ENCODE measurements at places on chromosomes 1 and 21. TPM values are rescaled to one million over a fixed set of nuclear protein-coding genes. Genes with fewer than 3 reads are reported as not detected.

The PRR9 gene
- total RNA-seq = not detected

The KRTAP21-2 gene
- total RNA-seq = not detected

The FLG2 gene
- total RNA-seq = not detected

The LIN28A gene
- not detected for total RNA-seq

GRCh38 chr1:42937141-42937696 is 21.4 kb downstream of the SLC2A1 start:
- DNase-seq = peak; percentile 5

DNA sequence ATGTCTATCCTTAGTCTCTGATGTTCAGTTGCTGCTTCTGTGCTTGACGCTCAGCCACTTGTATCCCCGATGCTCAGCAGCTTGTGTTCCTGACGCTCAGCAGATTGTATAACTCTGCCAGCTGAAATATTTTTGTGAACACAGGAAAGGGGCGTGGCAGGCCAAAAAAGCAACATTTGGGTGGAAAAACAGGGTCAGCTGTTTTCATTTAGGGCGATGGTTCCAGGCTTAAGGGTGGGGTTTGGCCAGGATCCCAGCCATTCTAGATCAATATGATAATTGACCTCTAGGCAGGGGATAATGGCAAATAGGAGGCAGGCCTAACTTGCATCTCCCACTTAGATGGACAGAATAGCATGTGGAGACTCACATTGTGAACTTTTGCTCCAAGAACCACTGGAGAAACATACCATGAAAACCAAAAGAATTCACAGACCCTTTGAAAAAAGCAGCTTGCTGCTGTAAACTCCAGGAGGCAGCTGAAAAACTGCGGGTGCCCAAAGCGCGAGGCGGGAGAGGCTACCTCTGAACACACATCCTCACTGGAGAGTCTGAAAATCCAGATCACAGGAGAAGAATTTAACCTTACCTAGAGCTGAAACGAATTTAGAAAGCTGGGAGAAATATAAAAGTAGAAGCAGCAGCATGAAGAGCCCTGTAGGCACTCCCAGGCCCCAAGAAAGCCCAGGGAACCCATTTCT is 58.3 kb downstream of the ZNF648 start:
- DNase-seq = no peak

GRCh38 chr1:233909195-233909594 is 4.7 kb downstream of the SLC35F3 start:
- no peak for DNase-seq

DNA sequence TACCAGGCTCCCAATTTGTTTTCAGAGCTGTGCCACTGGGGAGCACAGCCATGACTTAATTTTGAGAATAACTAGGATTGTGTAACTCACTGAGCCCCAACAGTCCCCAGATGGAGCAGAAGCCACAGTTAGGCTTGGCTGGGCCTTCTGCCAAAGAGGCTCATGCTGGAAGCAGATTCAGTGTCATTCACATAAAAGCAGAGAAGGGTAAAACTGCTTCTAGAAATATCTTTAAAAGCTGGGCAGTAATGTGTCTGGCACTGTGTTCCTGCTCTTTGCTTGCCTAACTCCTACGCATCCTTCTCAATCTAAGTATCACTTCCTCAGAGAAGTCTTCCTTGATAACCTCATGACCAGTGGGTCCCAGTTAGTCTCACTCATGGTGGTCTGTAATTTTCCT is 20.3 kb downstream of the STK40 start:
- no peak for DNase-seq

DNA sequence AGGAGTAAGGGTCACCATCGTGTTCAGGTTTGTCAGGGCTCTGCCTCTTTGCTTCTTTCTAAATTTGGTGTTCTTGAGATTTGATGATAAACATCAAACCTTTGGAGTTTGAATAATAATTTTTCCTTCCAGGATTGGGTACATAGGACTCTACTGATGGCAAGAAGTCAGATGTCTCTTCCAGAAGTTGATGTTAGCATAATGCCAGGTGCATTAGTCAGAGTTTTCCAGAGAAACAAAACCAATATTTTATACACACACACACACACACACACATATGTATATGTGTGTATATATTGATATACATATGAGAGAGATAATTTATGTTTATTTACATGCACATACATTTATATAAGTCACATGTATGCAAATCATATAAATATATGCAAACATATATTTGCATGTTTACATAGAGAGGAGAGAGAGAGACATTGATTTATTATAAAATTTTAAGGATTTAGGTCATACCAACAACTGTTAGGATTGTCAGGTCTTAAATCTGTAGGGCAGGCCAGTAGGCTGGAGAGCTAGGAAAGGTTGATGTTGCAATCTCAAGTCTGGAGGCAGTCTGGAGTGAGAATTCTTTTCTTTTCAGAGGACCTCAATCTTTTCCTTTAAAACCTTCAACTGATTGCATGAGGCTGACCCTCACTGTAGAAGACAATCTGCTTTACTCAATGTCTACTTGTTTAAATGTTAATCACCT is 199.2 kb downstream of the HLX start:
- no peak for DNase-seq

- DNase-seq = no peak
Measured at GRCh38 chr1:60842304-60842703, 240.1 kb upstream of the NFIA start.

- DNase-seq = peak; percentile 8
Measured at GRCh38 chr1:85047472-85048295, 616 bp downstream of the MCOLN3 start.

- no peak for DNase-seq
Measured at GRCh38 chr1:24644100-24644384, 940 bp downstream of the SRRM1 start.

- DNase-seq = no peak
Measured at GRCh38 chr1:24762133-24762676, 17.0 kb downstream of the CLIC4 start.

DNA sequence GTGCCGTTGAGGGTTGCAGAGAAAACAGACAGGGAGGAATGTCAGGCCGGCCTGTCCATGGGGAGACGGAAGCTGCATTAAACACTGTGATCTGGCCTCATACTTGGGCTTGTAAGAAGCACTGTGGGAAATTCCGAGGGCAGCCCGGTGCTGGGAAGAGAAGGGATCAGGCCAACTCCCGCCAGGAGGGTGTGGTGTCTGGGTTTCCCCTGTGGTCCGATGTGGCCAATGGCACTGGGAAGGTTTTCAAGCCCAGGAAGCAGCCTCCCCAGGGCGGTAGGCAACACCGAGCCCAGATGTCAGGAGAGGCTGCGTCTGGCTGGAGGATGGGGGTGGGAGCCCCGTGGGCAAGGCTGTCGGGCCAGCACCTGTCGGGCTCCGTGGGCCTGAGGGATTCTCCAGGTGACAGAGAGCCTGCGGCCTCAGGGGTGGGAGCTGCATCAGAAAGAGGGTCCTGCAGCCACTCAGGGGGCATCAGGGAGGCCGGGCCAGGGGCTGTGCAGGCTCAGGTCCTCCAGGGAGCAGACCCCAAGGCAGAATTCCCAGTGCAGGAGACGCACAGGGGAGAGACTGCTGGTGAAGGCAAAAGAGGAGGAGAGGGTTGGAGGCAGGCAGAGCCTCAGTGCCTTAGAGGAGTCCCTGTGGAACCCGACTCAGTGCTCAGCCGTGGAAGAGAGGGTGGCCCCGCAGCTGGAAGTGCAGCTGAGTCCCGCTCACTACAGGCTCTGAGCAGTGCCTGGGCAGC is 8.4 kb downstream of the UBASH3A start:
- no peak for DNase-seq

- DNase-seq = no peak
Measured at GRCh38 chr1:229114315-229114714, 156.6 kb upstream of the RAB4A start.

DNA sequence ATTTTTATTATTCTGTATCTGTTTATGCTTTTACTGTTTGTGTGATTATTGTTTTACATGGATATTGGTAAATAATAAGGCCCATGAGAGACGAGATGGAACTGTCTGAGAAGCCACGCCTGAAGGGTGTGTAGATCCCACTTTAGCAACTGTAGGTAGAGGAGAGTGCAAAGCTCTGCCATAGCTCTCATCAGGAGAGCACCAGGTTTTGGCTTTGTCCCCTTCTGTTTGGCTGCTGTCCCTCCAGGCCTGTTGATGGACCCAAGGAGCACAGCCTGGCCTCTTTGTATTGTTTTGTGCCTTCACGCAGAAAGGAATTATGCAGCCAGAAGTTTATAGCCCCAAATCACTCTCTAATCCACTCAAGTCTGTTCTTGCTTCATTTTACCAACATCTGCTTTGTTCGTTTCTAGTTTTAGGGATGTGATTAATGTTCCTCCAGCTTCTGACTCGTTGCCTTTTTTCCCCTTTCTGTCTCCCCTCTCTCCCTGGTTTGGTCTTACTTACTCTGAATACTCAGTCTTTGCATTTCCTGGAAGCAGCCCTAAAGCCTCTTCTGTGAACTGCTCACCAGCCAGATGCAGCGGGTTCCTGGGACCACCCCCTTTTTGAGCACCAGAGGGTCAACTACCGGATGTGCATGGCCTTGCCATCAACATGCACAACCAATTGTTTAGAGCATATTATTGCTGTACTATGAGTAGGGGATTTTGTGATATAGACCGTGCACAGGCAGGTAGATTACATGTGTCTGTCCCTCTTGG is 127.3 kb downstream of the HHAT start:
- DNase-seq = no peak

DNA sequence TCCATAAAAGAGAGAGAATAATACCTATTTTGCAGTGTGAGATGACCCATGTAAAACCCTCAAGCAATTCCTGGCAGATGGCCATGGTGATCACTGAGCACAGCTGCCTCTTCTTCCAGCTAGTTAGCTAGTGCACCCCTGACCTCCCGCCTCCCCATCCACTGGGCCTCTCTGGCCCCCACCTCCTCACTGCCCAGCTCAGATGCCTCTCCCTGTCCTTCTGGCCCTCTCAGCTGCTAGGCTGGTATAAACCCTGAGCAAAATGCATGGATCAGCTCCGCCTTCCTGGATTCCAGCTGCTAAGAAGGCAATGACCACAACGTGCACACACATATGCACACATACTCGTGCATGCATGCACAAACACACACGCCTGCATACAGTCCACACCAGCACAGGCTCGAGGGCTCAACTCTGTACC is 117.2 kb downstream of the DMRTB1 start:
- no peak for DNase-seq

DNA sequence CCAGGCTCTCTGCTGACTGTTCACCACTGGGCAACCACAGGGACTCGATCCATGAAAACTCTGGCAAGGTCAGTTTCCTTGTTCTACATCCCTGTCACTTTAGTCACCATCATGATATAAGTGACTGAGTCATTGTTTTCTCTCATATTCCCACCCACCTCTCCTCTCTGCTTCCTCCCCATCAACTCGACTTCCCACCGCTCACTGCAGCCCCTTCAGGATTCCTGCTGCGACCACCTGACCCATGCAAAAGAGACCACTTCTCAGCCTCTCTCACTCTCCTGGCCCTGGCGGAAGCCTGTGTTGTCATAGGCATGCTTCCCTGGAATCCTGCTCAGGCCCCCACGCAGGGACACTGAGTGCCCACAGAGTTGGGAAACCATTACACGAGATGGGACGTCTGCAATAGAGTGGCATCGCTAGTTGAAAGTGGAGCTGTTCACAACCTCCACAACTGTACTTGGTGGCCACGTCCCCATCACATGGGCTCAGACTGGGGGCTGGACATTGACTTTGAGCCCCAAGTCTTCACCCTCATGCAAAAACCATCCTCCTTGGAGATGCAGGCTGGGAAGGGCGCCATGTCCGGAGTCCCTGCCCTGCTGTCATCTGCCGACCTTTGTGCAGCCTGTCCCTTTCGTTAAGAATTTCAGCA is 1.8 kb upstream of the TFF2 start:
- no peak for DNase-seq

DNA sequence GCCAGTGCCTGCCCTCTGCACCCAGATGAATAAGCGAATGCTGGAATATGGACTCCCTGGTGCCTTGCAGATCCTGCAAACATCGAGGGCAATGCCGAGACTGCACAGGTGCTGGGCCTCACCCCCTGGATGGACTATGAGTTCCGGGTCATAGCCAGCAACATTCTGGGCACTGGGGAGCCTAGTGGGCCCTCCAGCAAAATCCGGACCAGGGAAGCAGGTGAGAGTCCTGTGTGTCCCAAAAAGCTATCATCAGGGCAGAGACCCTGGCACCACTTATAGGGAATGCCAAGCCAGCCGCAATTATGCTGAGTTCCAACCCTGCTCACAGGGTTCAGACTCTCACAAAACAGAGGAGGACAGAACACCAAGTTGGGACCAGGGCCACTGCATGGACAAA is 17.2 kb downstream of the TMEM81 start:
- no peak for DNase-seq

- no peak for DNase-seq
Measured at GRCh38 chr21:17796037-17796403, 23.1 kb downstream of the C21orf91 start.

DNA sequence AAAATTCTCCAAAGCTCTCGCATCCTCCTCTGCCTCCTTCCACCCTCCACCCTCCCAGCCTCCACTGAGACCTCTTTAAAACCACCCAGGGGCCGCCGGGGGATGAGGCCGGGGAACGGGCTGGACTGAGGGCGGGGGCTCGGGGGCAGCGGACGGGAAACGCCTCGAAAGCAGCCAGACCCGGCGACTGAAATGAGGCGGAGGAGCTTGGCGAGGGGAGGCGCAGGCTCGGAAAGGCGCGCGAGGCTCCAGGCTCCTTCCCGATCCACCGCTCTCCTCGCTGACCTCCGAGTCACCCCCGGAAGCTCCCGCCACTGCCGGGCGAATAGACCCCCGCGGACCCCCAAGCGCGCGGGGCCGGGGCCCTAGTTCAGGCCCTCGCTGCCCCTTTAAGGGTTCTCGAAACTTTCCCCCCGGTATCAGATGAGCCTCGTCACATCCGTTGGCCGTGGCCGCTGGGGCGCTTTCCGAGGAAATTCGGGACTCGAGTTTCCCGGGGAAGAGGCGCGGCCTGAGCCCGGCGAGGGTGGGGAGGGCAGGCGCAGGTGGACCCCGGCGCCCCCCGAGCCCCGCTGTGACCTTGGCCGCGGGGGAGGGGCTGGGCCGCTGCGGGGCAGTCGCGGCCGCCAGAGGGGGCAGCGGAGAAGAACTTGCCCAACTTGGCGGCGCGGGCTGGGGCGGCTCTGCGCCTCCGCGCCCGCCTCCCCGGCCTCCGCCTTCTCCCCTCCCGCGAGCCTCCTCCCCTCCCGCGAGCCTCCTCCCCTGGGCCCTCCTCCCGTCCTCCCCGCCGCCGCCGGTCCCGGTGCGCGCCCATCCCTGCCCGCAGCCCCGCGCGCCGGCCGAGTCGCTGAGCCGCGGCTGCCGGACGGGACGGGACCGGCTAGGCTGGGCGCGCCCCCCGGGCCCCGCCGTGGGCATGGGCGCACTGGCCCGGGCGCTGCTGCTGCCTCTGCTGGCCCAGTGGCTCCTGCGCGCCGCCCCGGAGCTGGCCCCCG is at the start of gene BACE2:
Gene BACE2, plus strand, starts transcription at position 813 of the 995 bp plus-strand sequence. Its CDS starts 104 bp downstream, at position 917.
- DNase-seq = peak; percentile 90

DNA sequence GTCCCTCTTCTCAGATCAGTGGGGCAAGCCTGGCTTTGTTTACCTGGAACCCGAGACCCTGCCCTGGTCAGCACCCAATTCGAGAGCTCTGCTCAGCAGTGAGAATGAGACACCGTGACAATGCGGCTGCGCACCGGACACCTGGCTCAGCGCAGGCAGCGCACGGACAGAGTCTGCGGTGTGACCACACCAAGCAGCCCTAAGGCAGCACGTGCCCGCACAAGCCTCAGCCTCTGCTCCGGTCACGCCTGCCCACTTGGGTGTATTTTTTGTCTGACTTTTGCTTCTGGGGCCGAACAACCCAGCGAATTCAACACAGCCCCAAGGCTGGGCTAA is 4.7 kb downstream of the KRTAP10-8 start:
- DNase-seq = peak; percentile 37
